Stimulated activated CD8-positive, alpha-beta memory T cell treated with anti-CD3 and anti-CD28 coated beads, Interleukin-4, amount 100 ng/mL, for 24 hours (primary cell): ENCODE measurements at places on chromosomes 16 and 17.
A peak's percentile ranks its signal among the peaks of the same experiment; 100 is the strongest.

GRCh38 chr17:8151641-8152111 lies 528 bp downstream of the PER1 start:
- DNase-seq: no peak

GRCh38 chr17:70947636-70948565 lies 778.6 kb downstream of the KCNJ2 start:
- no peak for DNase-seq

DNA sequence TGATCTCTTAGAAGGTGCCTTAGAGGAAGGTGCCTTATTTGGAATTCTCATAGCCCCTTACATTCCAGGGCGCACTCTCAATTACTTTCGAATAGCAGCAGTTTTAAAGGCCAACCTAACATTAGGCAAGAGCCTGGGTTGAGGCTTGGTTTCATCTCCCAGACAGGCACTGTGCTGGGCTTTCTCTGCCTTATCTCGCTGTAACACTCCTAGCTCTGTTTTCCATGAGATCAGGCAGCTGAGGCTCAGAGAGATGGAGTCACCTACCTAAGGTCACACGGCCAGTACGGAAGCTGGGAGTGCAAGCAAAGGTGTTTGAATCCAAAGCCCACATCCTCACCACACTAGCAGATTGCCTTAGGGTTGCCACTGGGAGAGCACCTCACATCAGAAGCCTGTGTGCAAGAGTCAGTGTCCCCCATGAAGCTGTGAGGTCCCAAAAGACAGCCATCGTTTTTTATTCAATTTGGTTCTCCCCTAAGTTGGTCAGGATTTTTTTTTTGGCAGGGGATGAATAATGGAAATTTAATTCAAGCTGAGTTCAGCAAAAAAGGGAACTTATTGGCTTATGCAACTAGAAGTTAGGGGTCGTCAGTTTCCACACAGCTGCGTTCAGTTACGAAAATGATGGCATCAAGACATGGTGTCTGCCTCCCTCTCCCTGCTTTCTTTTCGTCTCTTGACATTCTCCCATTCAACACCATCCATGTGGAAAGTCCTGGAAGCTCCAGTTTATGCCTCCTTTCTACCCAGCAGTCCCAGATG lies 206.4 kb downstream of the KATNIP start:
- DNase-seq: no peak

- DNase-seq: no peak
Observed at GRCh38 chr16:84947022-84947421, 64.3 kb downstream of the ZDHHC7 start.

GRCh38 chr17:17837966-17838962 lies 1.5 kb upstream of the SREBF1 start:
- DNase-seq: no peak

DNA sequence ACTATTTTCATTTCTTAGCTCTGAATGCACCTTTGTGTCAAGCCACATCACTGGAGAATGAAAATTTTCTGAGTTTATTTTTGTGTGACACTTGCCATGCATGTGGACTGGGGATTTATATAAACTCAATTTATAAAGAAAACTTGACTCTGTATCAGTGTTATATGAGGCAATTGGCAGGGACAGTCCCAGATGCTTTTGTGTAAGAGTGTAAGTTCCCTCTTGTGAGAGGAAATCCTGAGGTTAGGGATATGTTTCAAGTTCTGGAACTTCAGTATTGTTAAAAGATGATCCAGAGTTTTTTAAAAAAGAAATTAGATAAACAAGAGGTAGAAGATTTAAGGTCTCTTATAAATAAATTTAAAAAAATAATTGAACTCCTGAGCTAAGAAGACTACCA lies 10.9 kb upstream of the CCL8 start:
- no peak for DNase-seq

DNA sequence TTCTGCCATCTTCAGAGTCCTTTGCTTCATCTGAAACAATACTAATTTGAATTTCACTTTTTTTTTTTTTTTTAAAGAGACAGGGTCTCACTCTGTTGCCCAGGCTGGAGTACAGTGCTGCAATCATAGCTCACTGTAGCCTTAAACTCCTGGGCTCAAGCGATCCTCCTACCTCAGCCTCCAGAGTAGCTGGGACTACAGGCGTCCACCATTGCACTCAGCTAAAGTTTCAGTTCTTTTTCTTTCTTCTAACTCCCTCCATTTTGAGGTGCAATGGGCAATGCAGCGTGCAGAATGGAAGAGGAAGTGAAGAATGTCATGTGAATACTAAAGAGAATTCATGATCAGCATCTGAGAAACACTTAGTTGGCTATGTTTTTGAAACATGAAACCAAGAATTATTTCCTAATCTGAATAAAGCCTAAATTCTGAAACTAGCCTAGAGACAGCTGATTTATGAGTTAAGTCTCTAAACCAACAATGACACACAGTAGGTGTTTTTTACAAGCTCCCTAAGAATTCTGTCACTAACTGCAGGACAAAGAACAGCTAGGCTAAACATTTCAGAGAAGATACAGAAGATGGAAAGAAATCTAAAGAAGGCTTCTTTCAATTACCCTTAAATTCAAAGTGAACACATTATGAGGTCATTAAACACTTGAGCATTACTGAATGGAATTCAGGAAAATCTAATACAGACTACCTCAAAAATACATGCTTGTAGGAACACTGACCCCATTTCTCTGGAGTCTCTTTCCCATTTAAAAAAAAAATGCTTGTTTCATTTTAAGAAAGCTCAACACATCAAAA lies 21.0 kb downstream of the SNN start:
- no peak for DNase-seq

DNA sequence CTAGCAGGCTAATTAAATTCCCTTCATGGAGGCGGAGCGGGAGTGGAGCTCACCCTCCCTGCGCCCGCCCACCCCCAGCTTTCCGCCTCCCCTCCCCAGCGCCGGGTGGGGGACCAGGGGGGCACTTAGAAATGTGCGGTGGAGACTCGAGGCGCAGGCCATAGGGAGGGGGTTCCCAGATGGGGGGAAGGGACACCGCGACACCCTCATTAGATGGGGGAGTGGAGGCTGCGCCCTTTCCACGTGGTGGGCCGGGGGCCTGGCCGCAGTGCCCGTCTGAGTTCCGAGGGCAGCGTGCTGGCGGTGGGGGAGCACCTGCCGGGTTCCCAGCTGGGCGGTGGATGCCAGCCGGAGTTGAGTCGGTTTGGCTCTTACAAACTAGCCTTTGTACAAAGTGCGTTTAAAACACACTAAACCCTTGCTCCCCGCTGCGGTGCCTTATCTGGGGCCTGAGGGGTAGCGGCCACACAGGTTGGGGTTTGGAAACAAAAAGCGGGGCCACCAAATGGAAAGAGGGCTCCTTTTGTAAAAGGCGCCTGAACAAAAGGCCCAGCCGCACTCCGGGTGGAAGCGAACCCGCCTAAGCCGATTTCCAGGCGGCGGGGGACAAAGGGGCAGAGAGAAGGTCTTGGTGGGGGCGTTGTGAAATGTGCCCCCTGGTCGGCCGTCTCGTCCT lies 1.4 kb downstream of the GSE1 start:
- no peak for DNase-seq

GRCh38 chr17:38333635-38334295 lies 10.0 kb downstream of the GPR179 start:
- DNase-seq: no peak

GRCh38 chr16:27595993-27596392 lies 46.0 kb downstream of the KATNIP start:
- DNase-seq: no peak

DNA sequence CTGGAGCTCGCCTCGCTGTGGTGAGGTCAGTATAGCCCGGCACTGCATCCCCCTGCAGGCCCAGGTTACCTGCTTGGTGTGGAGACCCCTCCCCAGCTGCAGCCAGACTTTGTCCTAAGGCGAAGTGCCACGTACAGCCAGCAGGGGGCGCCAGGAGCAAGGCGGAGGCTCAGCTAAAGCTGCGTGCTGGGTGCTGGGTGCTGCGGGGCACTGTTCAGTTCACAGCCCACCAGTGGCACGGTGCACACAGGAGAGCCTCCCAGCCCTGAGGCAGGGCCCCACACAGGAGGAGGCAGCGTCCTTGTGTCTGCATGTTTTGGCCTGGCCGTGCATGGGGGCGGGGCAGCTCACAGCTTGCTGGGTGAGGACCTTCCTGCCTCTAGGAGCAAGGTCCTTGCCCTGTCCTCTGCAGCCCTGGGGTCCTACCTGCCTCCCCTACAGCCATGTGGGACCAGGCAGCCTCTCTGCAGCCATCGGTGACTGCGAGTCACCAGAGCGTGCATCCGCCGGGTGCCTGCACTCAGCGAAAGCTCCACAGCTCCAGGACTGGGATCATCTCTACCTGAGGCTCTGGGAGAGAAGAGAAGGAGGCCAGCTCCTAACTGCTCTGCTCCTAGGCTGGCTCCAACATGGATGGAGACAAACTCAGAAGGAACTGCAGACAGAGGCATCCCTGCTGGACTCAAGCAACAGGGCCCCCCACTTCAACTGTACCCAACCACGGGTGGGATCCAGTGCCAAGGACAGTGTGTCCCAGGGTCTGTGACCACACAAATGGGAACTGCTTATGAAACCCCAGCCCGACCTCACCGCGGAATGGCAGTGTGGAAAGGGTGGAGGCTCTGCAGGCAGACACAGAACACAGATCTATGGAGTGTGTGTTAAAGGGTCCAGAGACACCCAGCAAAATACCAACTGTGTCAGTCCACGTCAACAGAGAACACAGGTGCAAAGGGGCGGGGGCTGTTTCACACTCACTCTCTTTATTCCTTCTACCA lies 19.0 kb downstream of the SLC7A5 start:
- peak; percentile 51 for DNase-seq

GRCh38 chr16:23014592-23014991 lies 134.7 kb downstream of the USP31 start:
- no peak for DNase-seq

GRCh38 chr17:77437017-77437416 lies 296.2 kb downstream of the SEC14L1 start:
- DNase-seq: no peak

DNA sequence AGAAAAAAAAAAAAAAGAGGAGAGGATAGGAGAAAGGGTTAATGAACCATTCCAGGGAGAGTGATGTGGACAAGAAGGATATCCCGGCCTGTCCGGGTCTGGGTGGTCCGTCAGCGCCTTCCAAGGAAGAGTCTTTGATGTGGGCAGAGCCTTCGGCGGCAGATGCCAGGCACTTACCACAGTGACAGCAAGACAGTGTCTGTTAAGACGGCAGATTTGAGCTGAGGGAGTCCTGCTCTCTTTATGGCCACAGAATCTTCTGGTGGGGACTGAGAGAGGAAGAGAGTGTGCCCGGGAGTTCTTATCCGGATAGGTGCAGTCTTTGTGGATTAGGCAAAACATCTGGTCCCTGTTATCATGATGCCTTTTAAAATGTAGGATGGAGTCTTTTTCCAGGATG lies 95.2 kb downstream of the ZDHHC7 start:
- DNase-seq: no peak

DNA sequence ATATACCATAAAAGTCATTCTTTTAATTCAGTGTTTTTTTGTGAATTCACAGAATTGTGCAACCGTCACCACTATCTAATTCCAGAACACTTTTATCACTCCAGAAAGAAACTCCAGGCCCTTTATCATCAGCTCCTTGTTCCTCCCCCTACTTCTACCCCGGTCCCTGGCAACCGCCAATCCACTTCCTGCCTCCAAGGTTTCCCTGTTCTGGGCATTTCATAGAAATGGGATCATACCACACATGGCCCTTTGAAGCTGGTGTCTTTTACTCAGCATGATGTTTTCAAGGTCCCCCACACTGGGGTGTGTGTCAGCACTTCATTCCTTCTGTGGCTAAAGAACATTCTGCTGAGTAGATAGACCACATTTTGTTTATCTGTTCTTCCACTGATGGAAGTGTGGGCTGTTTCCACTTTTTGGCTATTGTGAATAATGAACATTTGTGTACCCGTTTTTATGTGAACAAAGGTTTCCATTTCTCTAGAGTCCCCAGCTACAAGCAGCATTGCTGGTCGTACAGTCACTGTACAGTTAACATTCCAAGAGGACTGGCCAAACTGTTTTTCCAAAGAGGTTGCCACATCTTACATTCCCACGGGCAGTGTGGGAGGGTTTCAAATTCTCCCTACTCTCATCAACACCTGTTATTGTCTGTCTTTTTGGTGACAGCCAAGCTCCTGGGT lies 75.8 kb upstream of the ZNF469 start:
- no peak for DNase-seq

DNA sequence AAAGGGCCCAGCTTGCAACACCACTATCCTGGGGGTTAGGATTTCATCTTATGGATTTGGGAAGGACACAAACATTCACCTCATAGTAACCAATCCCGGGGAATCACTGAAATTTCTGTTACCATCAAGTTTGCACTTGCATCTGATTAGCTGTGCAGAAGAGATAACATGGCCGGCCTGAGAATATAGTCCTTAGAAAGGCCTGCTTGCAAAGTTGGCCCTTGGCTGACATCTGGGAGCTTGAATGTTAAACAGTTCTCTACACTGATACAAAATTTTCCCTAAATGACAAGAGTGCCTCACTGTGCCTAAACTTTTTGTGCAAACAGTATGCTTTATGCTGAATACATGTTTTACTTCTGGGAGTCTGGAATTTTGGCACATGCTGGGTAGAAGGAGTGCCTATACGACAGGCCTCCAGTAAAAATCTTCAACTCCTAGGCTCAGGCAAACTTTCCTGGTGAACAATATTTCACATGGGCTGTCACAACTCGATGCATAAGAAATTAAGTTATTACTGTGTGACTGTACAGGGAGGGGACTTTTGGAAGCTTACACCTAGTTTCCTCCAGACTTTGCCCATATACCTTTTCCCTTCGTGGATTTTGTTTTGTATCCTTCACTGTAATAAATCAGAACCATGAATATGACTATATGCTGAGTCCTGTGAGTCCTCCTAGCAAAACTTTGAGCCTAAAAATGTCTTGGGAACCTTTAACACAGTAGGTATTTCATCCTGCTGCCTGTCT lies 31.3 kb downstream of the TBC1D3B start:
- DNase-seq: no peak

GRCh38 chr17:74512036-74512435 lies 19.2 kb downstream of the CD300LB start:
- DNase-seq: no peak

GRCh38 chr17:32609884-32610650 lies 123.3 kb downstream of the CDK5R1 start:
- DNase-seq: no peak

GRCh38 chr16:50207652-50208051 lies 54.5 kb downstream of the TENT4B start:
- DNase-seq: no peak

DNA sequence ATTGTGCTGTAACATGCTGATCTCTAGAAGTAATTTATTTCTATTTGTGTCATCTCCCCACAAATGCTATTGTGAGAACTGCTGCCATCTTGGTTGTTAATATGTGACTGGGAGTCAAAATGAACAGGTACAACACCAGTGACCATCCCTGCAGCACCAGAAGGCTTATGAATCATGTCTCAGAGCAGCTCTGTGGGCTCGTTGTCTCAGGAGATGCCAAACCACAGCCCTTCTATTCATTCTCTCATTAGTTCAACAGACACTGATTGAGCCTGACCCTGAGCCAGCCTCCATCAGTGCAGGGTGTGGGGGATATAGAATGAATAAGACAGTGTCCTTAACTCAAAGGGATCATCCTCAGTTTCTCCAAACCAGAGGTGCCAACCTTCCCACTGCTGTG lies 92.5 kb downstream of the UTP18 start:
- DNase-seq: no peak
